ENCODE measurements at places on chromosomes 3 and 15. TPM values are rescaled to one million over a fixed set of nuclear protein-coding genes. Genes with fewer than 3 reads are reported as not detected.

GRCh38 chr15:64740311-64741170 lies 34.8 kb downstream of the RBPMS2 start:
- peak; percentile 41 for ATAC-seq

- no peak for ATAC-seq
These were observed 14.1 kb downstream of the RFTN1 start for GRCh38 chr3:16499351-16499750.

Gene CRYBG3
- 12.0 TPM for total RNA-seq

DNA sequence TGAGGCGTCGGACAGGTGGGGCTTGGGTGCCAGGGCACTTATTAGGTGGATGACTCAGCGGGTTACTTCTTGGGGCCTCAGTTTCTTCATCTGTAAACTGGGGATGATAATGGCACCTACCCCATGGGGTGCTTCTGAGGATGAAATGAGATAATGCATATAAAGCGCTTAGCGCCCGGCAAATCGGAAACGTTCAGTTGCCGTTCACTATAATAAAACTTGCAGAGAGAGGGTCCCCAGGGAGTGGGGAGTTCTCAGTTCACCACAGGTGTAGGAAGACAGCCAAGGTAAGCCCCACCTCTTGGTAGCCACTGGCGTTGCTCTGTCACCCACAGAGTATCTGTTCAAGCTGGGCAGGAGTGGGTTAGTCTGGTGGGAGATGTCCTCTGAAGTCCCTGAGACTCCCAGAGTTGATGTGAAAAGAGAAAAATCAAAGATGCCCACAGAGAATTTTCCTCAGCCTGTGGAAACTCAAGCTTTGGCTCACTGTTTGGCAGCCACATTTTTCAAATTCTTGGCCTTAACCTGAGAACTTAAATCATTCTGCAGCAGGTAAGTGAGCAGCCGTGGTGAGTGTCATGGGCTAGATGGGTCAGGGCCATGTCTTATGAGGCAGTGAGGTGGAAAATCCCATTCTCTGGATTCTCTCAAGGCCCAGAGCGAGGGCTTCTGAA lies 221.5 kb upstream of the BHLHE40 start:
- ATAC-seq: no peak

Gene WDR49
- 1.2 TPM for total RNA-seq

- ATAC-seq: no peak
These were observed 143.9 kb downstream of the OR4M2 start for GRCh38 chr15:22224241-22224671.

Gene C15orf62
- 3.1 TPM for total RNA-seq

- ATAC-seq: no peak
These were observed 4.2 kb downstream of the HMCES start for GRCh38 chr3:129282727-129283327.

Gene RTP1
- total RNA-seq: 0.18 TPM

GRCh38 chr3:127819656-127820055 lies 2.7 kb downstream of the MGLL start:
- no peak for ATAC-seq

- peak; percentile 11 for ATAC-seq
These were observed 859 bp downstream of the RORA start for GRCh38 chr15:61227950-61228936.

Gene STXBP5L
- 0.16 TPM for total RNA-seq

Gene NPTN
- total RNA-seq: 78.8 TPM

- peak; percentile 77 for ATAC-seq
These were observed 151.2 kb downstream of the OPA1 start for GRCh38 chr3:193744048-193744821.

Gene IP6K1
- 43.5 TPM for total RNA-seq

DNA sequence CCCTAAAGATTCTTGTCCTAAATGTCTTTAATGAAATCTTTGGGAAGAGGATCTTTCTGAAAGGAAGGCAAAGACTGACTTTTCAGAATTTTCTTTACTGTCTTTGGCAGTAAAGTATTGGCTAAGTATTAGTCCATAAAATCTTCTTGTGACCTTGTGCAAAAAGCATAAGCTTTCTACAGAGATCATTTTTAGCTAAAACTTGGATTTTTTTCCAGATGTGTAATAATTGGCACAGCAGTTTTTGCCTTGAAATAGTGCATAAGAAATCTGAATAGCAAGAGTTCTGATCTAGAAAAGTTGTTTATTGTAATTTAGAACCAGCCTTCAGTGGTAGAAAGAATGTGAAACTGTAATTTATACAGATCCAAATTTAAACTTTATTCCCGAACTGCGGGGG lies 122.8 kb upstream of the CGNL1 start:
- no peak for ATAC-seq

DNA sequence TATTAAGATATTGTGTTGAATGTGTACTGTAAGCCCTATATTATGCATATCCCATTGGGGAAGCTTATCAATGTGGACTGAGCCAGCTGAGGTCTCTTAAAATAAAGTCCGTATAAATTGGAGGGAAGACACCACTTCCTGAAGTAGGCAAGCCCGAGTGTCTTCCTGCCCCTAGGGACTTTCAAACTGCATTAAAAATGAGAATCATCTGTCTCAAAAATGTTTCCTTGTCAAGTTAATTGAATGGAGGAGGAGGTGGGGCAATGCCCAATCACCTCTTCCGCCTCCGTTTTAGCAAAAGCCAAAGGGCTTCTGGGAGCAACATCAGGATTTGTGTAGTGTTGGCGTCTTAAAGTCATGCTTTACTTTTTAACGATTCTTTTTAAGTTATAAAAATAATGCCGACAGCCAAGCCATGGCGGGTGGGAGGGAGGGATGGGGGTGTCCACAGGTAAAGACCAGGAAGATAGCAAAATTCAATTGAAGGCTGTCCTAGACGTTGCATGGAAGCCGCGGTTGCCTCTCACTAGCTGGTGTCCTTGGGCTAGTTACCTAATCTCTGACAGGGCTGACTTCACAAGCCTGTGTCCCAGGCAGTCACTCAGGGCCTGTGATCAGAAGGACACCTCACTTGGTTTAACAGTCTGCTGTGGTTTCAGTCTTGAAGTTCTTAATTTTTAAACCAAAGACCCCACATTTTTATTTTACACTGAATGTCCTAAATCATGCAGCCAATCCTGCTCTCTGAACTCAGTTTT lies 524.9 kb upstream of the PROK2 start:
- ATAC-seq: no peak

GRCh38 chr3:127691489-127691888 lies 18.7 kb downstream of the ABTB1 start:
- no peak for ATAC-seq

Gene ALDH1A3
- 0.36 TPM for total RNA-seq

DNA sequence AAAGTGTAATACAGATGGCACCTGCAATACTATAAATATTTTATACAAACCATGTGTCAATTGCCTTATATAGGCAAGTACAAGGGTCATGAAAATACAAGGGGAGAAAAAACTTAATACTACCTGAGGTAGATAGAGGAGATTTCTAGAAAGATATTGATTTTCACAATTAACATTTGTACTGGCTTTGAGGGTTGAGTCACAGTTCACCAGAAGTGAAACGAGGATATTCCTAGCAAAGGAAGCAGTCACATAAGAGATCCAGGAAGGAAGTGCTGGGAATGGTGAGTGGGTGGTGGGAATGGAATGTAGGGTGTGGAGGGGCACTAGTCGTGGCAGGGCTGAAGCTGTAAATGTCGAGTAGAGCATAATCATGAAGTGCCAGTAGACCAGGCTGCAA lies 108.7 kb downstream of the P2RY1 start:
- ATAC-seq: no peak

DNA sequence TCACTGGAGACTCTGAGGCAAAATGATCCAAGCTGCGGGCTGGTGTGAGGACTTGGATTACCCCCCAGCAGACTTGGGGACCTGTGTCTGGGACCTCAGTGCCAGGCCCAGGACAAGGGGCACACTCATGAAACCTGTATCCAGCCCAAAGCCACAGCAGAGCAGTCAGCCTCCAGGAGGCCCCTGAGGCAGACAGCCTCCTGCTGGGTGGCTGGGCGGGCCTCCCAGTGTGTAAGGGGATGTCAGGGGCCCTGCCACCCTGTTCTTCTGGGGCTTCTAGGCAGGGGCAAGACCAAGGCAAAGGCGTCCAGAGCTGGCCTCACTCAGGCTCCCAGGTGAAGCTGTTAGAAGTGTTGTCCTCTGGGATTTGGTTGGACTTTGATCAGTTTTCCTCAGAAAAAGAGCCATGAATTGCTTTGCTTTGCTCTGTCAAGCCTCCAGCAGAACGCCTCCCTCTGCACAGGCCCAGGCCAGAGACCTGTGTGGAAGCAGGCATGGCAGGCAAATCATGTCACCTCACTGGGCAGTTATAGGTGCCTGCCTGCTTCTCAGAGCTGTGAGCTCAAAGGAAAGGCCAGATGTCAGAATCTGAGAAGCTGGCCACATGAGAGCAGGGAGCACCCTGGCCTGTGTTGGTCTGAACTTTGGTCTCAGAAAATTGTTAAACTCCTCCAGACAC lies 77.4 kb downstream of the SMAD6 start:
- ATAC-seq: peak; percentile 38

- ATAC-seq: peak; percentile 81
These were observed at the start of gene CA12 for GRCh38 chr15:63381301-63382204. TSS of gene CA12 (minus strand) at chr15:63381846. CDS start at chr15:63381720, 126 bp downstream.

DNA sequence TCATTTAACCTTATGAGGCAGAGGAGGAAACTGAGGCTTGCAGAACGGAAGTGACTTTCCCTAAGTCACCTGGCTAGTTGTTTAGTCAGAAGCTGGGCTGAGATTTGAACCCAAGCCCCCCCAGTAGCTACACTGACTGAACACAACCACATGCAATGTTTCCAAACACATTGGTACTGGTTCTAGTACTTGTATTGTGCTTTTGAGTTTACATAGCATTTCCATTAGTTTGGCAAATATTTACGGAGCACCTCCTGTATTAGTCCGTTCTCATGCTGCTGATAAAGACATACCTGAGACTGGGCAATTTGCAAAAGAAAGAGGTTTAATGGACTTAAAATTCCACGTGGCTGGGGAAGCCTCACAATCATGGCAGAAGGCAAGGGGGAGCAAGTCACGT lies 56.3 kb upstream of the ITGA11 start:
- no peak for ATAC-seq

DNA sequence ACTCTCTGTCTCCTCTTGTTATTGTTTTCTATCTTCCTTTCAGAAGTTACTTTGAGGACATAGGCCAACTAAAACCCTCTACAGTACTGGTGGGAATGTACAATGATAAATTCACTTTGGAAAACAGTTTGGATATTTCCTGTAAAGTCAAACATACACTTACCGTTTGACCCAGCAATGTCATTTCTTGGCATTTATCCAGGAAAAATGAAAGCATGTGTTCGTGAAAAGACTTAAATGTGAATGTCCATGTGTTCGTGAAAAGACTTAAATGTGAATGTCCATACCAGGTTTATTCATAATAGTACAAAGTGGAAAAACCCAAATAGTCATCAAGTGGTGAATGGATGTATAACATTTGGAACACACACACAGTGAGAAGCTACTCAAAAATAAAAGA lies 361.5 kb upstream of the DPH6 start:
- no peak for ATAC-seq

Gene HTR3D
- total RNA-seq: not detected

GRCh38 chr3:42101481-42101880 lies 10.3 kb downstream of the TRAK1 start:
- peak; percentile 84 for ATAC-seq

- peak; percentile 51 for ATAC-seq
These were observed 411 bp upstream of the EIF2B5 start for GRCh38 chr3:184134746-184135148.

Gene SLC22A13
- total RNA-seq: 0.16 TPM

DNA sequence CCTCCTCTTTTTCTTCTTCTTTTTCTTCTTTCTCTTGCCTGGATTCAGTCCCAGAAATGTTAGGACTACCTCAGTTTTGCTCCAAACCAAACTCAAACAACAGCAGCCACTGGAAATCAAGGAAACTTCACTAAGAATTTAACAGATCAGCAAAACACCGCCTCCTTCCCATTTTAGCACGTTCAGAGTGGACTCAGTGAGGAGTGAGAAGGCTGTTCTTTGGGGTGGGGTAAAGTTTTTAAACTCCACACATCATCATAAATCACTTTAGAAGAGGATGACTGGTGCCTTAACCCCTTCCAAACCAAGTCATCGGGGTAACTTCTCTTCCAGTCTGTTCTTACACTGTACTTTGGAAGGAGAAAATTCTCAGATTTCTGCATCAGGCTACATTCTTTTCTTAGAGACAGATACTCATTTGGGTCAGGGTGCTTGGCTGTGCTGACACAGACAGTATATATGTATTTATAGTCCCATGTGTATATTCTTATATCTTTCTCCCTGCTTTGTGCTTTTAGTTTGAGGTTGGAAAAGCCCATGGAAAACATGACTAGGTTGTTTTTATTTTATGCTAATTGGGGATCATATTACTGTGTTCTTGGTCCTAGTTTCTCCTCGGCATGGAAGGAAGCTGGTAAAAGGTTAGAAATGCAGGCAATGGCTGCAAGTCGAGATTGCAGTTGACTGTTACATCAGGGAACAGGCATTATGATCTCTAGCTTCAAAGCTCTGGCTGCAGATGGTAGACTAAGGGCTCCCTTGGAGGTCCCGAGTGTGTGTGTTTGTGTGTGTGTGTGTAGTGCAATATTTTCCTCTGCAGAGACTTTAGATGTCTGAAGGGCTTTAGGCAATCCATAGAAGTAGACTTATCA lies at the start of gene CCDC80:
Gene CCDC80 (minus strand): TSS at position 214 of the 872 bp plus-strand sequence. CDS start 1,238 bp downstream, outside the sequence.
- peak; percentile 40 for ATAC-seq

GRCh38 chr3:117074826-117075225 lies 365.2 kb downstream of the TUSC7 start:
- ATAC-seq: no peak

- ATAC-seq: no peak
These were observed 84.3 kb downstream of the TNIK start for GRCh38 chr3:171375666-171376595.

DNA sequence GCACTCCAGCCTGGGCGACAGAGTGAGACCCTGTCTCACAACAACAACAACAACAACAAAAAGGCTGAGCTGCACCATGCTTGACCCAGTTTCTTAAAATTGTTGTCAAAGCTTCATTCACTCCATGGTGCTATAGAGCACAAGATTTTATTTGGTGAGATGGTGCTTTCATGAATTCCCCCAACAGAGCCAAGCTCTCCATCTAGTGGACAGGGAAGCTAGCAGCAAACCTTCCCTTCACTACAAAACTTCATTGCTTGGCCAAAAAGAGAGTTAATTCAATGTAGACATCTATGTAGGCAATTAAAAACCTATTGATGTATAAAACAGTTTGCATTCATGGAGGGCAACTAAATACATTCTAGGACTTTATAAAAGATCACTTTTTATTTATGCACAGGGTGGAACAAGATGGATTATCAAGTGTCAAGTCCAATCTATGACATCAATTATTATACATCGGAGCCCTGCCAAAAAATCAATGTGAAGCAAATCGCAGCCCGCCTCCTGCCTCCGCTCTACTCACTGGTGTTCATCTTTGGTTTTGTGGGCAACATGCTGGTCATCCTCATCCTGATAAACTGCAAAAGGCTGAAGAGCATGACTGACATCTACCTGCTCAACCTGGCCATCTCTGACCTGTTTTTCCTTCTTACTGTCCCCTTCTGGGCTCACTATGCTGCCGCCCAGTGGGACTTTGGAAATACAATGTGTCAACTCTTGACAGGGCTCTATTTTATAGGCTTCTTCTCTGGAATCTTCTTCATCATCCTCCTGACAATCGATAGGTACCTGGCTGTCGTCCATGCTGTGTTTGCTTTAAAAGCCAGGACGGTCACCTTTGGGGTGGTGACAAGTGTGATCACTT lies 2.0 kb downstream of the CCR5 start:
- no peak for ATAC-seq

Gene CAPN3
- total RNA-seq: 9.2 TPM

- ATAC-seq: no peak
These were observed 97.4 kb downstream of the KCNAB1 start for GRCh38 chr3:156217674-156218352.
